ENCODE measurements at places on chromosomes 16 and 17.

- DNase-seq = no peak
These were observed 116.1 kb downstream of the C16orf95 start for GRCh38 chr16:87201052-87201451.

DNA sequence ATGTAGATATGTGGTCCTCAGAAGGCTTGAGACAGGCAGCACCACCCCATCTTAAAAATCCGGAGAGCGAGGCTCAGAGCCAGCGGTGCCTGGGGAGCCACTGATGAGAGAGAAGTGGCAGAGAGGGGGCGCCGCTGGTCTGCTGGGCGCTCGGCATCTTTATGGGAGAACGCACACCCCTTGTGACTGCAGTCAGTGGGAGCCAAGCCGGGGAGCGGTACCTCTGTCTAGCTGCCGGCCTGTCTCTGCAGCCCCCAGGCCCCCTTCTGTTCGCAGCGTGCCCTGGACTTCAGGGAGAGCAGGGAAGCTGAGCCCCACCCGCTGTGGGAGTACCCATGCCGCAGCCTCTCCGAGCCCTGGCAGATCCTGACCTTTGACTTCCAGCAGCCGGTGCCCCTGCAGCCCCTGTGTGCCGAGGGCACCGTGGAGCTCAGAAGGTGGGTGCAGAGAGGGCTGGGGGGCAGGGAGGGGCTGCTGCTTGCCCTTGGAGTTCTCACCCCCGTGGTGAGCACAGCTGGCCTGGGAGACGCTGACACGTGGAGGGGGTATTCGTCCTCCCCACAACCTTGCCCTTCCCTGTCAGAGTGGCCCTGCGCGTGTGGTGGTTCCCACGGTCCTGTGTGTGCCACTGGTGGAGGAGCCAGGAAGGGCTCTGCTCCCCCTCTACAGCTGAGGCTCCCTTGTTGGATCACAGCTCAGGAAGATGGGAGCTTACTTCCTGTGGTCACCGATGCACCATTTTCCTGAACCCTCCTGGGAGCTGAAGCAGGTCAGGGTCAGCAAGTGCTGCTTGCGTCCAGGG, 44.8 kb downstream of the PRMT7 start:
- no peak for DNase-seq

DNA sequence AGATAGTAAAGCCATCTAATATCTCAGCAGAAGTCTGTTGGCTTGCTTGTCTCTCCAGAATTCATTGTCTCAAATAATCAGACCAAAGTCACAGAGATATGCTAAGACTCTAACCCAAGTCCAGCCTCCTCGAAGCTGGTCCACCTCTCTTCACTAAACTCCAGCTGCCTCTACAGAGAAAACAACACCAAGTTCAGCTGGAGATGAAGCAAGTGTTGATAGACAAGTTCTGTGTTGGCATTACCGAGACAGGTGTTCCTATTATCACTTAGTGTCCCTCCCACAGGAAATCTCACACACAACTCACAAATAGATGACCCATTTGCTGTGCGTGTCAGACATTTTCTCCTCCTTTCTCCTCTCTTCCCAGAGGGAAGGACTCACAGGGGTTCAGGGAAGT, 164.4 kb upstream of the ANKFN1 start:
- no peak for DNase-seq

DNA sequence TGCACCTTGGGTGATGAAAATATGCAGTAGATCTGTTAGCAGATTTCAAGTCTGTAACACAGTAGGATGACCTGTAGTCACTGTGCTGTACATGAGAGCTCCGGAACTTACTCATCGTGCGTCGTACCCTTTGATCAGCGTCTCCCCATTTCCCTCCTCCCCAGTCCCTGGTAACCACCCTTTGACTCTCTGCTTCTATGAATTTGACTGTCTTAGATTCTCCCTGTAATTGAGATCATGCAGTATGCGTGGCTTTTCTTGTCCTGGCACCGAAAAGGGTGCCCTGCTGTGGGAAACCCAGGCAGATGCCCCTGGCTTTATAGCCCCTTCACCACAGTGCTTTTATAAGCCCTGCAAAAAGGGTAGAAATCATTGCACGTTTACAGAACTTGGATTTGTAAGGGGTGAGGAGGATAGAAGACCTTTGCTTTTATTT, 20.5 kb downstream of the CLEC16A start:
- no peak for DNase-seq

DNA sequence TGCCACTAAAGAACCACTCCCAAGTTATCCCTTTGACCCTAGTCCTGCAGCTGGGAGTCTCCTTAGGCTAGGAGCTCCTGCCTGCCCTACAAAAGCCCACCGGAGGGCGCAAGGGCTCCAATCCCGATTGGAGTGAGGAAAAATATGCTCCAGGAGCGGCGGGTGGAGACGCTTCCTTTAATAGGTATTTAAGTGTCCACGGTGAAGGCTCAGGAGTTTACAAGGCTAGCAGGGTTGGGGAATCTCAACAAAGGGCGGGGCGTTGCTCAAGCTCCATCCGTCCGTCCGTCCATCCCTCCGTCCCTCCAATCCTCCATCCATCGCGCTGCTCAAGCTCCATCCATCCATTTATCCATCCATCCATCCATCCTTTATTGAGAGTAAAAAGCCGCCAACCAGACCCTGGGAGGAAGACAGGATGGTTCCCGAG, 556 bp upstream of the SPNS1 start:
- no peak for DNase-seq

DNA sequence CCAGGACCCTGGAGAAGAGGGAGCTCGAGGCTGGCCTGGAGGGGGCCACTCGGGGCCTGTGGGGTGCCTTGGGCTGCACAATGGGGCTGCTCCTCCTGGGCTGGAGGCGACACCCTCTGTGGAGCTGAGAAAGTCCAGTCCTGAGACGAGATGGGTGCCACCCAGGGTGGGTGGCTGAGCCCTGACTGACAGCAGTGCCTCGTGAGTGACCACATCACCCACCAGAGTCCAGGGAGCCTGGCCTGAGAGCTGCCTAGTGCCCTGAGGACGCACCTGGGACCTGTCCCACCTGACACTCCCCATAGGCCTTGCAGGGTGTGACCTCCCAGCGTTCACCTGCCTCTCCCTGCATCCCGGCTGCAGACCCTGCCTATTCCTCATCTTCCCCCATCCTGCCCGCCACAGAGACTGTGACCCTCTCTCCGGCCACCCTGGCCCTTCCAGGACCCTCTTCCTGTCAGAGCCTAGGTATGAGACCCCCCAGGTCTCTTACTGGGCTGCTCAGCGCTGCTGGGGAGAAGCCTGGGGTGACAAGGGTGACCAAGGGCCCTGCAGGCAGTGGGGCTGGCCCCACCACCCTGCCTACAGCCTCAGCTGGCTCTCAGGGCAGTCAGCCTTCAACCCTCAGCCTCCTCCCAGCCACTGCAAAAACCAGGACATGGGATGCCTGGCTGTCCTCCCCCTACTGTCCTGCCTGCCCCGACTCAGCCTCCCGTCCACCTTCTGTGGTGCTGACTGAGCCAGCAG, 41.2 kb downstream of the TNFRSF13B start:
- no peak for DNase-seq

- no peak for DNase-seq
These were observed 104.3 kb downstream of the STXBP4 start for GRCh38 chr17:55072898-55073297.

- DNase-seq = no peak
These were observed 24.5 kb downstream of the WNT9B start for GRCh38 chr17:46875849-46876352.

All from stimulated activated CD8-positive, alpha-beta memory T cell treated with anti-CD3 and anti-CD28 coated beads, Interleukin-4, amount 100 ng/mL, for 1 hour (primary cell).